ENCODE measurements at places on chromosomes 1 and 21.

DNA sequence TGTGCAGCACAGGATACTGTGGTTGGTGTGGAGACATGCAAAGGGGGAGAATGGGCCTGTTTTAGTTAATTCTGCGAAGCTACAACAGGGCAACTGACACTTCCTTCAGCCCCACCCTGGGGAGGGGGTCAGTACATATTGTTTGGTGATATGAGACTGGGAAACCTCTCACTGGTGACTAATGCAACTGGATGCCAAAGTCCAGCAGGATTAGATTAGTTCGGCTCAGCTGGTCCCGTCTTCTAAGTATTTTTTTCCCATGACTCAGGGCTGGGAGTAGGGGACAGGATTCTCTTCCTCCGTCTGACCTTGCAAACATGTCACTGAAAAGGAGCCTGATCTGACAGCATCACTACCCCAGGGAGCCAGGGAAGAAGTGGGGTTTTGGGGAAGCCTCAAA, 43.0 kb downstream of the PLXNA2 start:
- no peak for DNase-seq

- no peak for DNase-seq
Measured at GRCh38 chr1:18316764-18317163, 164.0 kb upstream of the KLHDC7A start.

- no peak for DNase-seq
Measured at GRCh38 chr1:231219422-231220401, 21.3 kb upstream of the GNPAT start.

DNA sequence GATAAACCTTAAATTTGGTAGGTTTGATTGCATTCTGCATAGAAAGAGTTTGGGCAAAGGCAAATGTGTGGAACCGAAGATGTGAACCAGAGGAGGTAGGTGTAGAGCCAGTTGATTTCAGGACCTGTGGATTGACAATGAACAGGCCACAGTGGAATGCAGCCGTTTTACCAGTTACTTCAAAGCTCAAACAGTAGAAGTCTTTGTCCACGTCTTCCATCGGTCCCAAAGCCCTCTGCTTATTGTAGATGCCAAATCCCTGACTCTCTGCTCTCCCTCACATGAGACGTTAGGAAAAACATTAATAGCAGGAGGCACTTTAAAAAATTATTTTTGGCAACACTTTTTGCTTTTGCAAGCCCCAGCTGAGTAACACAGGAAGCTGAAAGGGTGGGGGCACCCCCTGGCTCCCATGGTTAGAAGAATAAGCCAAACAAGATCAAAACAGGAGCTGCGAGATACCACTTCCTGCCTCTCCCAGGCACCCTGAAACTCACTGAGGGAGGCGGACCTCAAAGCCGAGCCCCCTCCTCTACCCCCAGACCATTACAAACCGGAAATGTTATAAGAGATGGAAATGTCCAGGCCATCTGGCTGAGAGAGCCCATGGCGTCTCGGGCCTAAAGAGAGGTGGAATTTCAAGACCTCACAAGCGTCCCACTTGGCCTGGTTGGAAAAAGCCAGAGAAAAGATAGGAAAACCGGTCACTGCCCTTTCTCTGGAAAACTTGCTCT, 13.5 kb downstream of the TRAF3IP3 start:
- DNase-seq: peak; percentile 26

- DNase-seq: no peak
Measured at GRCh38 chr1:6116137-6116536, 64.0 kb downstream of the CHD5 start.

GRCh38 chr21:36756527-36756926, 57.6 kb downstream of the SIM2 start:
- DNase-seq: no peak

DNA sequence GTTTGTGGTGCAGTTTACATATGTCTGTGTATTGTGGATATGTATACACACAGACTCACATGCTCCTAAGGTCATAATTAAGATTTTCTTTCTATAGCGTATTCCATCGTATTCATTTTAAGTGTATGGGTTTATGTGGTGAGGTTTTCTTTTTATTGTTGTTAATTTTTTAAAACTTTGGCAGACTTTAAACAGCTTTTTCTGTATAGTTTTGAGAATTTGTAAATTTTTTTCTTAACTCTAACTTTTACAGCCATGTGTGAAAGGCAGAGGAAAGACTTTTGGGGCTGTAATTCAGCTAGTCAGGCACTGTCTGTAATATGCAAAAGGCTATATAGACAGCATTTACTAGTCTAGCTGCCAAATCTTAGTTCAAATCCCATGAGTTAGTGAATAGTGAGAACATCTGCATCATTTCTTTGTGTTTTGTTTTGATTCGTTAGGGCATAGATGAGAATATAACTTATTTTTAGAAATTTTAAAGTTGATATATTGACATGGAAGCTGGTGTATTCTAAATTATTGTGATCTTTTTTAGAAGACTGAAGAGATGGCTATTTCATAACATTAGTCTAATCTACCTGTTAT, 2.3 kb downstream of the MAGI3 start:
- no peak for DNase-seq

GRCh38 chr1:41340655-41341364, 20.4 kb upstream of the FOXO6 start:
- no peak for DNase-seq

DNA sequence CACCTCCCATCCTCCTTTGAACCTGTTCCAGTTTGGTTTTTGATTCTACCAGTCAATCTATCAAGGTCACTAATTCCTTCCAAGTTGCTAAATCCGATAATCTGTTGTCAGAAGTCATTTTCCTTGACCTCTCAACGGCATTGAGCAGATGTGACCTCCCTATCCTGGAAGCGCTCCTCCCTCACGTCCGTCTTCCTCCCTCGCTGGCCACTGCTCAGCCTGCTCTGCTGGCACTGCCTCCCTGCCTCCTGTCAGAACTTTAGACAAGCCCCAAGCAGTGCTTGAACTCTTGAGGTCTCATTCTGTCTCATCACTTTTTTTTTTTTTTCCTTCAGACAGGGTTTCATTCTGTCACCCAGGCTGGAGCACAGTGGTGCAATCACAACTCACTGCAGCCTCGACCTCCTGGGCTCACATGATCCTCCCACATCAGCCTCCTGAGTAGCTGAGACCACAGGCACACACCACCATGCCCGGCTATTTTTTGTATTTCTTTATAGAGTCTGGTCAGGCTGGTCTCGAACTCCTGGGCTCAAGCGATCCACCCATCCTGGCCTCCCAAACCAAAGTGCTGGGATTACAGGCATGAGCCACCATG, 4.4 kb upstream of the ACOT7 start:
- DNase-seq: no peak

GRCh38 chr1:41493117-41493536, 8.6 kb upstream of the EDN2 start:
- DNase-seq: no peak

DNA sequence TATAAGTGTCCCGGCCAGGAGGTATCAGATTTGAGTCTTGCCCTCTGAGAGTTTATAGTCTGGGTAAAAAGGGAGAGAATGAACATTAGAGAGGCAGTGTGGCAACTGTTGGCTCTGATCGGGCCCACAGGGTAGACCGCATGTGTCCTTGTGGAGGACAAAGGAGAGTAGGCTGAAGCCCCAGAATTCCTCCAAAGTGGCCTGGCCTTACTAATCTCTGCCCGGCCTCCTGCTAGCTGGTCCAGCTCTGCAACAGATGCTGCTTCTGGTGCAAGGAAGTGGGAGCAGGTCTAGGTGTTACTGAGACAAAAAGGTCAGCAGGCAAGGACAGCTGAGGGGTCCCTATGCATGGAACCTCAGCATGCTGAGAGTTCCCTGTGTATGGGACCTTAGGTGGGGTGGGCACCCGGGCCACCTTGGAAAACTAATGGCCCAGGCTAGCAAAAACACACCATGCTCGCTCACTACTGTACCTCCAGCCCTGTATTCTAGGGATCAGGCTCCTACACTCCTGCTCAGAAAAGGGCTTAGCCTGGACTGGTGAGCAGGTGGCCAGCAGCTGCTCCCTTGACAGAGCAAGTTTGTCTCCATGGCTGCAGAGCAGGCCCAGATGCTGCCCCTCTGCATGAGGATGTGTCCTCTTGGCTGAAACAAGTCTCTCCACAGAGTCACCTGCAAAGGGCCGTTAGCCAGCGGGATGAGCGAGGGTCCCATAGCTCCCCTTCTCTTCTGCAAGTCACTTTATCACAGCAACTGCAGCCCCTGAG, 30.3 kb upstream of the RGS16 start:
- DNase-seq: no peak

DNA sequence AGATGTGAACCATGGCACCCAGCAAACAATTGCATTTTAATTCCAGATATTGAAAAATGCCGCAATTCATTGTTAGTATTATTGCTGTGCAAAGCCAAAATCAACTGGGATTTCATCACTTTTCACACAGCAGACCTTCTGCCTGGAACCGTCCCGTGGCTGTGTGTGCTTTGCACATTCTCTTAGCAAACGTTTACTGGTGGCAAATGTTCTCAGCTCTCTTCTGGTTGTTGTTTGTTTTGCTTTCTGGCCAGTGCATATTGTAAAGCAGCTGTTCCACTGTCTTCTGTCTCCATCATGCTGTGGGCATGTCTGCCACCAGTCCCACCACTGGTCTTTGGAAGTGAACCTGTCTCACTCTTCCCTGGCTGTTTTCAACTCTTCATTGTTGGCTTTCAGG, 19.8 kb upstream of the TTLL10 start:
- no peak for DNase-seq

- no peak for DNase-seq
Measured at GRCh38 chr21:36422279-36423098, 37.3 kb downstream of the CHAF1B start.

DNA sequence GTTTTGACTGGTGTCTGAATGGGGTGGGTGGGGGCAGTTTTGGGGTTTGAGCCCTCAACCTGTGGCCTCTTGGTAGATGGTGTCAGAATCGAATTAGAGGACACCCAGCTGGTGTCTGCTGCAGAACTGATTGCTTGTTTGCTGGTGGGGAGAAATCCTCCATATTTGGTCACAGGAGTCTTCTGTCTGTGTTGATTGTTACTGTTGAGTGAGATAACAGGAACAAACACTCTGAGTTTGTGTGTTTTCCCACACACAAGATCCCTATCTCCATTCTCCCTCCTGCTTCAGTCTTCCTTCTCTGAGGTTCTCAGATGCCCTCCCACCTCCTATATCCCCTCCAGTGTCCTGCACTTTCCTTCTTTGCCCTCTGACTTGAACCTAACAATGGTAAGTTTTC, 19.1 kb upstream of the CGN start:
- no peak for DNase-seq

GRCh38 chr1:41914516-41914915, 4.2 kb downstream of the HIVEP3 start:
- DNase-seq: no peak

DNA sequence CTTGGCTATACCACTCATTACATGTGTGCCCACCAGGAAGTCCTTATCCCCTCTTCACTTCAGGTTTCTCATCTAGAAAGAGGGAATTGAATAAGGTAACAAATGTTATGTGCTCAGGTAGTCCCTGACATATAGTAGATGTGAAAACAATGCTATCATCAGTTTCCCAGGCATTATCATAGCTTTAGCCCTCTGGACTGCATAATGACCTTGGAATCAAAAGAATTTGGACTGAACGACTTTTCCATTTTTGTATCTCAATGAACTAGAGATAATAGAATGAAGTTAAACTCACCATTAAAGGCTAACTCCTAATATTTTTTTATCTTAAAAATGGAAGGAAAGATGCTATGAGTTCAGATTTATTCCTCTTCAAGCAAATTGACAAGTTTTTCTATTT, 304.1 kb upstream of the USP24 start:
- no peak for DNase-seq

DNA sequence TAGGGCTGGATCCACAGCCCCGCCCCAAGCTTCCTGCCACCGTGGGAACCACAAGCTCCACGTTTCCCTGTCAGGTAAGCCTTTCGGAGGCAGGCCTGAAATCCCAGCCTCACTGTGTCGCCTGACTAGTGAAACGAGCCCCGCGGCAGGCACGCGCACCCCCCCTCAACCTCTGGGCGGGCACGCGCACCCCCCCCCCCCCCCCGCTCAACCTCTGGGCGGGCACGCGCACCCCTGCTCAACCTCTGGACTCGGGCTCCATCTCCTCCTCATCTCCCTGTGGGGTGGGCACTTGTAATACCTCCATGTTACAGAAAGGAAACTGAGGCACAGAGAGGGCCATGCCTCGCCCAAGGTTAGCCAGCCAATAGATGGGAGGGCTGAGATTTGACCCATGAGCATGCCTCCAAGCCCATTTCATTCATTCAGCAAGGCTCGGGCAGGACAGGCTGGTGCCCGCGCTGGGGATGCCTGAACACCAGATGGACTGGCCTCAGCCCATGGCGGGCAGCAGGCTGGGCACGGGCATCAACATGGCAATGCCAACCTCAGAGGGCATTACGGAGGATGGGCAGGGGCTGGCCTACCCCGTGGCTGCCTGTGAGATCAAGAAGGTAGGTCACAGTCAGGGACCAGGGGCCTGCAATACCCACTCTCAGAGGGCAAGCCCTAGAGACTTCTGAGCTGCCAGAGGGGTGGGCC, 4.7 kb downstream of the CFAP410 start:
- no peak for DNase-seq

- DNase-seq: peak; percentile 67
Measured at GRCh38 chr1:2132222-2133038, 62.1 kb downstream of the FAAP20 start.

GRCh38 chr1:159987186-159987585, 33.1 kb upstream of the SLAMF9 start:
- DNase-seq: no peak

DNA sequence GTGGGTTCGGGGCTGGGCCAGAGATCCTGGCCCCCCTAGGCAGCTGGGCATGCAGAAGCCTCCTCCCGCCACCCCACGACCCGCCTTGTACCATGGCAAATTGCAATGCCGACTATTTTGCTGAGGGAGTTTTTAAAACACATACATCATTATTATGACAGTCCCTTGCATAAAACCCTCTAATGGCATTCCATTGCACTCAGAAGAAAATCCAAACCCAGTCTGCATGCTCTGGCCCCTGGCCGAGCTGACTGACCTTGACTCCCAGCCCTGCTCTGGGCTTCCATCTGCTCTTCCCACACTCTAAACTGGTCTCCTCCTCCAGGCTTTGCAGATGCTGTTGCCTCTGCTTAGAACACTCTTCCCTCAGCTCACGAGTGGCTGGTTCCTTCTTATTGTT, 28.0 kb downstream of the PADI2 start:
- no peak for DNase-seq

DNA sequence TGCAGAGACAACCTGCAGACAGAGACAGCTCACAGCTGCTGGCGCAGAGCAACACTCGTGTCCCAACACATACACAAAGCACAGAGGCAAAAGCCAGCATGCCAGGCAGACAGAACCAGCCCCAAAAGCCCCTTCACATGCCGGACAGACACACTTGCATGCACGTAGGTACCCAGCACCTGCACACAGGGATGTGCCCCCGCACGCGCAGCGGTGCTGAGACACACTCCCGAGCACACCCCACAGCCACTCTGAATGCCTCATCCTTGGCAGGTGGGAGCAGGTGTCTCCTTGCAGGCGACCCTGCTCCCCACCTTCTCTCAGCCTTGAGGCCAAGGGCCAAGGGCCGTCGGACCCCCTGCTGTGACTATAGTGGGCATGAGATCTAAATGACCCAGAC, 41.2 kb upstream of the ZC3H12A start:
- no peak for DNase-seq

DNA sequence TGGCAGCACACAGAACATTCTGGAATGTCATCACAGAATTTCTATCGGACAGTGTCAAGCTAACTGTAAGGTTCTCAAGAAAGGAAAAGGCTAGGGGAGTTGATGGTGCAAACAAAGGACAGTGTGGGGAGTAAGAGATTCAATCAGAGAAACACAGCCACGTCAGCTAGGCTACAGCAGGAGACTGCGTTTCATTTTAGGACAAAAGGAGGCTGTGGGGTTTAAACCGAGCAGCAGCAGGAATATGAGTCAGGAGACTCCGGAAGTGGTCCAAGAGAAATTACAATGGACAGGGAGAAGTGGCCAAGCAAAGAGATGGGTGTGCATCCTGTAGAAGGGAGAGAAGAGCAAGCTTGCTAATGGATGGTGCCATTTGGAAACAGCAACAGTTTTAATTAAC, 37.4 kb upstream of the C1orf198 start:
- DNase-seq: no peak

Data from hindlimb muscle (tissue), 1 donor.